Stimulated activated CD8-positive, alpha-beta memory T cell treated with anti-CD3 and anti-CD28 coated beads, Interleukin-4, amount 100 ng/mL, for 1 hour (primary cell): ENCODE measurements at places on chromosomes 3 and 15.

DNA sequence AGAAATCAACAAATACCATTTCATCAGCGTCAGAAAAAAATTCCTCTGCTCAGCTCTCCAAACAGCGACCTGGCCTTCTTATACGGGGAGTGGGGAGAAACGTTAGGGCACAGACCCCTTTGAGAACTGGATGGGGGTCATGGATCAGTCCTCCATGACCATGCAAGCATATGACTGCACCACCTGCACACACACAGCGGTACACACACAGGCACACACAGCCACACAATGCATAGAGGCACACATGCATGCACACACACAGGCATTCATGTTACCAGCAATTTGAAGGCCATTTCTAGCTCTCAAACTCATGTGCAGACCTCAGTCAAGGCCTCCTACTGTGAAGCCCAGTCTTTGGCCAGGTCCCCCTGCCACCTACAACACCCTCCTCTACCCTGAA lies 50.2 kb downstream of the SLC41A3 start:
- DNase-seq, result no peak

- no peak for DNase-seq
Observed at GRCh38 chr3:58628823-58629562, 37.6 kb downstream of the FAM3D start.

- no peak for DNase-seq
Observed at GRCh38 chr15:69096196-69096595, 64.2 kb upstream of the GLCE start.

- DNase-seq, result no peak
Observed at GRCh38 chr3:54538346-54538745, 389.5 kb downstream of the LRTM1 start.

DNA sequence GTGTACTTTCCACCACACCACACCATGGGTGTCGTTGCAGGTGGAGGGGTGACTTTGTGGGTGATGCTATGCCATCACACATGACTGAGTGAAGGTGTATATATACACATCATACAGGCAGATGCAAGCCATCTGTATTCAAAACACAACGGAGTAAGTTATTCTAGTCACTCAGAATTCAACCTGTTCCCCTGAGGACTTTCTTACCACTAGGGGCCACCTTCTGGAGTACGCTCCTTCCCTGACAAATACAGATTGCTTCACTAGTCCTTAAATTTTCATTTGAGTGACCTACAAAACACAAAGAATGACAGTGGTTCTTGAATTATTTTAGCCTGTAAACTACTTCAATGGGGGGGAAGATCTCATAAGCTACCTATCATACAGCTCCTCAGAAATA lies 52.8 kb upstream of the NTRK3 start:
- DNase-seq, result no peak
